NCI-H187 treated with DMSO at 0.1 percent for 48 hours (cell line): ENCODE measurements at places on chromosomes 1 and 21.

DNA sequence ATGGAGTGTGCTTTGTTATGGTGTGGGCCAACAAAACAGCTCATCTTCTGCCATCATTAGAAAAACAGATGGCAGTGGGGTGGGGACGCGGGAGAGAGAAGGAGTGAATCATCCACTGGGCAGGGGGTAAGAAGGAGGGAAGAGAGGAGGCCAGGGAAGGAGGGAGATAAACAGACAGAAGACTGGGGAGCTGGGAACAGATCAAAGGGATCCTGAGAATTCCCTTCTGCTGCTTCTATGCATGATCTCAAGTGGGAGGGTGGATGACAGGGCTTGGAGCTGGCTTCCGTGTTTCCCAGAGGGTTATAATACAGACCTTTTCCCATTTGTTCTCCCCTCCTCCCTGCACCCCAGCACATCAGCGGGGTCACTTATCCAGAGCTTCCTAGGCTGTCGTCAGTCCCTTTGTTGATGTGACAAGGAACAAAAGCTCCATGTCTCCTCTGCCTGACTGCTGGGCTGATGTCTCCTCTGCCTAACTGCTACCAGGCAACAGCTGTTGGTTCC is 338.6 kb downstream of the PAPPA2 start:
- DNase-seq, result no peak

GRCh38 chr1:113003751-113004690 is 48.0 kb upstream of the SLC16A1 start:
- DNase-seq, result no peak

DNA sequence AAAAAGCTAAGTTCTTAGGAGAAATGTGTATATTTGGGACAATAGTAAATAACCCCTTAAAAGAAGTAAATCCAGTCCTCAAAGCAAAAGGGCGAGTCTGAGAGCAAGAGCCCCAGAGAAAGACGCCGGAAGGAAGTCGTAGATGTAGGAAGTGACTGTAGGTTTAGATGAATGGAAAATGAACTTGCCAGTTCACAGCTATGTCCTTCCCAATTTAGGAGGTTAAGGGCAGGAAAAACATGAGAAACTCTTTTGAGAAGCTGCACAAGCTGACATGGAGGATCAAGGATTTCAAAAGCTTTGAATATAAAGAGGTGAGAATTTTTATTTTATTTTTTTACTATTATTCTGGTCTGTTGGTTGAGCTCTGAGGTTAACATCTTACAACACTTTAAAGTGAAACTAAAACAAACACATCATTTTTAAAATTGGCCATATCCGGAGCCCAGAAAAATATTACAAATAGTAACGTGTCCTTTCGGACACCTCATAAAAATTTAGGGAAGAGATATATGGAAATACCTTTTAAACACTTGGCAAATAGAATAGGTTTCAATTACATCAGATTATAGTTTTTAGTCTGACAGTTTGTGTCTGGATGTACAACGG is 1178.6 kb downstream of the MRPL39 start:
- no peak for DNase-seq

DNA sequence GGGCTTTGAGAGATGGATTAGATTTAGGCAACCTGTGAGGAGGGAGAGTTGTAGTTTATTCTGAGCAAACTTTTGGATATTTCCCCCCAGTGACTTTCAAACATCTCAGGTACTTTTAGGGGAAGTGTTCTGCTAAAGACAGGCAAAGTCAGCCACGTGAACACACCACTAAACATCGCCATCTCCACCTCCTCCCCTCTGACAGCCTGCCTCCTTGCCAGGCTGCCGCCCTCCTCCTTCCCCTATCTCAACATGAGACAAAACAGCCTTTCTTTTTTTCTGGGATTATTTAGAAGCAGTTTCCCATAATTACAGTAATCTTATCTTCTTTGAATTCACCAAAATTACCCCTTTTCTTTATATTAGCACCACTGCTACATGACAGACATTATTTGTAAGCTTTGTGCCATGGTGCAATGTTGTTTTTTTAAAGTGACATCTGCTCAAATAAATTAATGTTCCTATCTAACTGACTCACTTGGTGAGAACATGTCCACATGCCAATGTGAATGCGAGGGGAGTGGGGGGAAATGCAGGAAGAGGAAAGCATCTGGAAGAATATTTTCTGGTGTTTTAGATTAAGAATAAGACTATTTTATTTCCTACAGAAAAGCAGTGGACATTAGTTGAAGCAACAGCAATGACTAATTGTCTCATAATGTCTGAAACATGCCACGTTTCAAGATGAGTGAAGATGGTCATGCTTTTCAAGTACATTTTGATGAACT is 147.8 kb upstream of the ATP1B1 start:
- no peak for DNase-seq

DNA sequence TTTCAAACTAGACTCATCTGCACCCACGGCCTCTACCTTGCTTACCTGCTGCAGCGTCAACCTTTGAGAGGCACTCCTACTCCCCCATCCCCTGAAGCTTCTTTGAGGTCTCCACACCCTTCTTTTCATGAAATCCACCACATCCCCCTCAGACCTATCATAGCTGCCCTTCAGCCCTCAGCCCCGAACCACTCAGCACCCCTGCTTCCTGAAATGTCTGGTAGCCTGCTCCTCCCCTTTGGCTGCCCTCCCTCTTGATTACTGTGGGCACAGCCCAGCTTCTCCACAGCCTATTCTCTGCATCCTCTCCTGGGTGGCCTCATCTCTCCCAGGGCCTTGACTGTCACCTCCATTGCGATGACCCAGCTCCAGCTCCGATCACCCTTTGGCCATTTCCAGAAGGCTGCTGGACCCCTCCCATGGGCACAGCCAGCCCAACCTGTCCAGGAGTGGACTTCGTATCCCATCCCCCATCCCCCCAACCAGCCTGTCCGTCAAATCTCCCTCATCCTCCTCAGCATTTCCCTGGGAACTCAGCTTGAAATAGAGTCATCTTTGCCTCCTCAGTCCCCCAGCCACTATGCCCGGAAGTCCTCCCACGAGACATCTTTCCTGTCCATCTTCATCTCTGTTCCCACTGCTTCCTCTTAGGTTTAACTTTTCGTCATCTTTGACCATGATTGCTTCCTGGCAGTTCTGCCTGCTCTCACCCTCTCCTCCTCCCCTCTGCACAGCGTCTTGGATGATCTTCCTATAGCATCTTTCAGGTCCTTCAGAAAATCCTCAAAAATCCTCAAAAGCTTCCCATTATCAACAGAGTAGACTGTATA is 6.1 kb upstream of the ADORA1 start:
- DNase-seq, result no peak

- peak; percentile 88 for DNase-seq
Measured at GRCh38 chr1:182189535-182190066, 128.1 kb upstream of the ZNF648 start.

DNA sequence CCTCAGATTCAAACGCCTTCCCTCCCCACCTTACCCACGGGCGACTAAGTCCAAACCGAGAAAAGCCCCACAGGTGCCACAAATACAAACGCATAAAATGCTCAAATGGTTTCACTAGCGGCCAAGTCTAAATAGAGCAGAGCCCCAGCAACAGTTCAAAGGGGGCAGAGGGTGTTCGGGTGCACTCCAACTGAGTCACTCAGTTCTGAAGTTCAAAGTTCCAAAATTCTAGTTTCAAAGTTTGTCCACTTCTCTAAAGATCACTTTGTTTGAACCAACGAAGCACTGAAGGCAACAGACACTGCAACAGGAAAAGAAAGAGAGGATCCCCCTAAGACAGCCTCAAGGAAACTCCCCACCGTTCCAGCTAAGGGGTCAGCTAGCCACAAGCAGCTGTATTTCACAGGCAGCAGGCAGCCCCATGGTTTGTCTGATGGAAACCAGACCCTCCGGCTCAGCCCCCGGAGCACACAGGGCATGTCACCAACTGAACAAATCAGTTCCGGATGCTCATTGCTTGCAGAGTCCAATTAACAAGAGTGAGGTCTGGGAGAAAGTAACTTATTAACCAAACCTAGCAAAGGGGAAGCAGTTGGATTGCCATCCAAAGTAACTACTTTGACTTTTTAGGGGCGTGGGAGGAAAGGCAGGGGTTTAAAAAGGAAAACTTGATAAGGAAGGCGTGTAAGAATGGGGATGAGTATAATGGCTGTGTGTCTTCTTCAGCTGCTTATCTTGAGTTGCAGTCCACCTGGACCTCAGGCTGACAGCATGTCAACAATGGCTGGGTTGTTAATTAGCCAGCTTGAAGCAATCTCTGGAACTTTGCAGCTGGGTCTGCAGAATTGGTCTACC is 1423.9 kb upstream of the PRMT6 start:
- DNase-seq, result no peak

DNA sequence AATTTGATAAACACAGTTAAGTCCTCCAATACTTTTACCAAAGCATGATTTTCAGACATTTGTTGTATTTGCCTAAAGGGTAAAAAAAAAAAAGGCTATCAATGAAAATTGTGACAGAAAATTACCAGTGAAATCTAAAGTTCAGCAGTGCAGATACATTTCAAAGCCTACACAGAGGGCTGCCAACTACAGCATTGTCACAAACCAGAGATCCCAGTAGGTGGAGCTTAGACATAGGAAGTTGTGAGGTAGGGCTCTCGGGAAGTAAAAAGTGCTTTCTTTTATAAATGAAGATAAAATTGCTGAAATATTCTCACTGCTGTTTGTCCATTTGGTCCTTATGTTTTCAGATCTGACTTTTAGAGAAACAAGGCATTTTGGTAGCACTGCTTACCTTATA is 123.0 kb downstream of the DYRK1A start:
- DNase-seq, result no peak

- DNase-seq, result no peak
Measured at GRCh38 chr1:36524359-36525062, 41.8 kb upstream of the CSF3R start.

DNA sequence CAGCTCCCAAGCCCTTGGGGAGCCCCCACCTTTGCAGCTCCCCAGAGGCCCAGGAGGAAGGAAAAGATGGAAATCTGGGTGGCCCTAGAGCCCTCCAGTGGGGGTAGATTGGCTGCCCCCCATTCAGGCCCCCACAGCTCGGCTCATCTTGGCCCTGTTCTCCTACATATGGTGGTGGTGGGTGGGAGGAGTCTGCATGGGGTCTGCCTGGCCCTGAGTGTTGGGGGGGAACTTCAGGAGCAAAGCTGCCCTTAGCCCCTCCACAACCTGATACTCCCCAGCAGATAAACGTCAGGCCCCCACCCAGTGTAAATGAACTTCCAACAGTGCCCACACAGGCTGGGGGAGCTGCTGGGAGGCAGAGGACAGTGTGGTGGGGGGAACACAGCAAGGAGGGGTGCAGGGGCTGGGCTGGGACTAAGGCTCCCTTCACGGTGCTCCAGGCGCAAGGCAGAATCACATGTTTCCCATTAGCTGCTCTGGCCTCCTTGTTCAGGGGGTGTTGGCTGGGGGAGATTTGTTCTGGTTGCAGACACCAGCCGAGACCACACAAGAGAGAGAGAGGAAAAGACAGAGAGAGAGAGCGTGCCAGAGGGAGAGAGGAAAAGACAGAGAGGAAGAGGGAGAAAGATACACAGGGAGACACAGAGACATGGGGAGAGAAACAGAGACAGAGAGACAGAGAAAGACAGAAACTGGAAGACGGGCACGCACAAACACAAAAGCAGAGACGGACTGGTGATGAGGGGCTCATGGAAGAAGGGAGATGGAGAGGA is 42.6 kb downstream of the AHDC1 start:
- no peak for DNase-seq

- DNase-seq, result no peak
Measured at GRCh38 chr1:247494767-247495166, 36.9 kb upstream of the OR2B11 start.

DNA sequence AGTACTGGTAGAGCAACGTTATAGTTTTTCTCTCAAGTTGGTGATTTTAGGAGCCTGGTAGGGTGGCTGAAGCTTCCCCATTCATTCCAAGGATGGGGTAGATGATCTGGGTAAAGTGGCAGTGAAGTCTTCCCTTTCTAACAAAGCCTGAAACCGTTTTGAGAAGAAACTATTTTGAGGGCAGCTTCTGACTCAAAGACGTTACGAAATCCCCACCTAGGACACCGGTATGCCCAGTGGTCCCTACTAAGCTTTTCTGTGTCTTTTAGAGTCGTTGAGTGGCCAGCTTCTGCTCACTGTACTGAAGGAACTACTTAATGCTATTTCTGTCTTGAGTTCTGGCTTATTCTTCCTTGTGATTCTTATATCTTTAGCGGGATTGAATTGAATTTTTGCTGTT is 1.4 kb downstream of the WDTC1 start:
- DNase-seq, result no peak

- DNase-seq, result no peak
Measured at GRCh38 chr1:183472488-183473216, at the start of gene SMG7. Gene SMG7 (plus strand): TSS chr1:183472499. CDS start chr1:183472621, 122 bp downstream.

GRCh38 chr21:45361033-45361997 is 43.6 kb upstream of the COL18A1 start:
- no peak for DNase-seq

DNA sequence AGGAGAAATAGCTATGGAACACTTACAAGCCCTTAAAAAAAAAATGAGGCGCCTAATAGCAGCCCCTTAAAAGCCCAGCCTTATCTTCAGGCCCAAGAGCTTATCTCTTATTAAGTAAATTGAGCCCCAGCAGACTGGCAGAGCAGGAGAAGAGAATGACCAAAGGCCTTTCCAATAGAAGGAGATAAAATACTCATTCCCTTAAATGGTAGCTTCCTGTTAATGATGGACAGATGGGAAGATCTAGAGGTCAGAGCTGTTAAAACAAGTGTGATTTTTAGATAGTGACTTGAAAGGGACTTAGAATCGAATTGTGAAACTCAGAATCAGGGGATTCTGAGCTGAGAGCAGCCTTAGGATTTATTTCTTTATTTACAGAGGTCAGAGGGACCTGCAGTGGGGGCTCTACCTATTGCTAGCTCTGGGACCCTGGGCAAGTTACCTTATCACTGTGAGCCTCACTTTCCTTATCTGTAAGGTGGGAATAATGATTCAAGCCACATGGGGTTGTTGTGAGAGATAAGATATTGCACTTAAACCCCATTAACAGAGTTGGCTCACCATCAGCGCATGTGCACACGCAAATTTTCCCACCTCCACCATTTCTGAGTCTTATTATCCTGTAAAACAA is 101.3 kb upstream of the C8B start:
- DNase-seq, result no peak

GRCh38 chr1:244674446-244674845 is 21.5 kb downstream of the DESI2 start:
- no peak for DNase-seq

GRCh38 chr21:38957575-38958322 is 152.0 kb downstream of the ETS2 start:
- DNase-seq, result no peak

DNA sequence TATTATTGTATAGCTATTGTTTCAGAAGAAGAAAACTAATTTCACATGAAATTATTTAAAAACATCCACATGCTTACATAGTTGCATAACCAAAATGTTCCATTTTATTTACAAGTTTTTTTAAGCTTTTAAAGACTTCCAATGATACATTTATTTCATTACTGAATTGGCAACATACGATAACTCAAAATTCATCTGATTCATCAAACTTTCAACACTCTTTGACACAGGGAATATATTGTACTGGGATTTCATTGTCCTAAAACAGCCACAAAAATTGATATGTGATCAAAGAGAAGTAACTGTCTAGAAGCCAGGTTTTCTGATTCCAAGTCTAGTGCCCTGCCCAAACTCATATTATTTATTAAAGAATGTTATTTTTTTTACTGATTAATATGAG is 131.4 kb upstream of the USP24 start:
- no peak for DNase-seq

GRCh38 chr1:52343979-52344378 is 22.0 kb downstream of the CC2D1B start:
- DNase-seq, result no peak
